ENCODE measurements at places on chromosomes 3 and 15.

GRCh38 chr15:45251888-45252287 is at the start of gene SLC28A2:
Gene SLC28A2 (plus strand): TSS chr15:45252234. CDS start chr15:45253216, 982 bp downstream.
- DNase-seq: no peak

- DNase-seq: no peak
These were observed 22.8 kb upstream of the TM2D3 start for GRCh38 chr15:101675015-101675414.

DNA sequence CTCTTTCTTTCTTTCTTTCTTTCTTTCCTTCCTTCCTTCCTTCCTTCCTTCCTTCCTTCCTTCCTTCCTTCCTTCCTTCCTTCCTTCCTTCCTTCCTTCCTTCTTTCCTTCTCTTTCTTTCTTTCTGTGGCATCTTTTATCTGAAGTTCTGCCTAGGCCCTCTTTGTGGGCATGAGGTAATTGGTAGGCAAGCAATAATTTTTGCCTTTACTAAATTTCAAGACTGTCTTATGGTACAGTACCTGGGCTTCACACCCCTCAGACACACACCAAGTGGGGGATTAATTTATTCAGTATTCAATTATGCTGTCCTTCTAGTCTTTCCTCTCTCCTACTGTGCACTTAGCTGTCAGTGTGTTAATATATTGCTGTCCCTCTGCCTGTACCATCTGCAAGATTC is 155.5 kb downstream of the OXSM start:
- no peak for DNase-seq

GRCh38 chr15:101116681-101116976 is 135.2 kb downstream of the CHSY1 start:
- no peak for DNase-seq

DNA sequence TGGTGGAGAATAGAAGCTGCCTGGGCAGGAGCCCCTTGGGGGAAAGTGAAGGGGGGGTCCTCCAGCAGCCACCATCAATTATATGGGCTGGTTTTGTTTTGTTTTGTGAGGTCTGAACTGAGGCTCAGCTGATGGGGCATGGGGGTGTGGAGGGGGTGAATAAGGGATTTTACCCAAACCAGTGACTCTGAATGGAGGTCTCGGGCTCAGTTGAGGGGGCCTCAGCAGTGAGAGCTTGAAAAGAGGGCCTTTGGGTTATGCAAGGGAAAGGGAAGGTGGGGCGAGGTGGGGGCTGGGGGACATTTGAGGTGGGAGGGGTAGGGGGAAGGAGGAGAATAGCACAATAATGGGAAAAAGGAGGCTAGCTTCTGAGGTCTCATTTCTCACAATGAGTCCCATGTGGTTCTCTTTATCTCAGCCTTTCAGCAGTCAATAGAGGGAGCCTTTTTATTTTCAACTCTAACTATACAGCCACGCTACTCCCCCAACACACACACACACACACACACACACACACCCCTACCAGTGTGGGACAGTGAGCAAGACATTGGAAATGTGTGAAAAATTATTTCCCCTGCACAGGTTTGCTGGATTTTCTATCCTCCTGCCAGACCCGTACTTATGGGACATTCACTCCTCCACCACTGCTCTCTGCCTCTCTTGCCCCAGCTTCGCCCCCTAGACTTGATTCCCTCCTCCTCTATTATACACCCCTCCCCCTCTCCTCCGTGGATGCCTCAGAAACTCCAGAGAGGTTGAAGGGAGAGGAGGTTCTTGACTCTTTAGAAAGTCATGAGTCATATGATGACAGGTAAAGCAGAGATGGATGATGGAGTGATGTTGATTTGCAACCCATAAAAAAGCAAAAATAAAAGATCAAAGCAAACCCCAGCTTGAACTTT is 96.0 kb downstream of the GTPBP8 start:
- DNase-seq: no peak
